Epithelial cell of proximal tubule (primary cell): ENCODE measurements at places on chromosomes 4 and X.

DNA sequence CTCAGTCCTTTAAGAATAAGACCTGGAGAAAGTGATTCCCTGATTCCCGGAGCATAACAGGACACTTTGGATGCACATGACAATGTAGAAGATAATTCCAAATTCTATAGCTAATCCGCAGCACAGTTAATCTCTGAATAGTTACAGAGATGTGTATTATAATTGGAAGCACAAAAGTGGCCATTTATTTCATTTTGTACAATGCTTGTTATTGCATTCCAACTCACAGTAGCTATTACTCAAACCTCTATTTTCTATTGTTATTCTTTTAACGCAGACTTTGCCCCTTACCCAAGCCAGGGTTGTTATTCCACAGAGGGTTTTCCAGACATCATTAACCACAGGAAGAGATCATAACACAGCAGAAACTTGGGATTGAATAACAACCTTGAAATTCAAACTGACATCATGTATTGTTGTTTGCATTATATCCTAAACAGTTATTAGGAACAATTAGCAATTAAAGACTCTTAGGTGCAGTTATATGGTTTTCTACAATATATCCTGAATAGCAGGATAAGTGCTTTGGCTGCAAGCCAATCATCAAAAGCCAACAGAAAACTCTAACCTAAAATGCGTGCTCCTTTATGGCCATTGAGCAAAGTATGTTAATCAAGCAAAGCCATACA is 984.0 kb upstream of the TENM3 start:
- DNase-seq, result no peak

GRCh38 chr4:79253924-79254323 is 71.9 kb downstream of the NAA11 start:
- DNase-seq, result no peak

DNA sequence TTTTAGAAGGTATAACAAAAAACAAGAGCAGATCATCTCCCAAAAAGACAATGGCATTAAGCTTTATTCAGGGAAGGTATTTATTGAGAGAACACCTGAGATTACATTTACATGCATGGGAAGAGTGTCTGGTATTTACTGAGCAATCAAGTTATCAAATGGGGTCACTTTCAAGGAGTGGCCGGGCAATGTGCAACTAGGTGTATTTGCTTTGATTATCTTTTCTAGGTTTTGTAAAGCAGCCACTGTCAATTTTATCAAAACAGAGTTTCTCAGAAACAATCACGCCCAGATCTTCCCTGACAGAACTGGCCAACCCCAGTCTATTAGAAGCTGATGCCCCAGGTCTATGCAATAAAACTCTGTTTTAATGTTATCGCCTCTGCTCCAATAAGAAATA is 169.5 kb downstream of the GLRA2 start:
- DNase-seq, result no peak

DNA sequence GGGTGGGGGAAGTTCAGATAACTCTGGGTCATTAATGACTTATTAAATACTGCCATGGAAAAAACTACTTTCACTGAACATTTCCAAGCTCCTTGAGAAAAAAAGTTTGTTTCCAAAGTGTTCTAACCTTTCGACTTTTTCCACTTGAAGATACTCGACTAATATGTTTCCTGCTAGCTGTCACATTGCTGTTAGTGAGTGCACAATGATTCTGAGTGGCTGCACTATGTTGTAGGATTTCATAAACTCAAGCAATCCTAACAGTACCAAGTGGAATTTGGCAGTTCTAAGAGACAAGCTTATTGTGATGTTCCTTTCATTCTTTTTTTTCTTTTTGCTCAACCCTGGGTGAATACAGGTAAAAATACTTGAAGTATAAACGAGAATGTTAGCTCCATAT is 33.4 kb downstream of the GRXCR1 start:
- no peak for DNase-seq

DNA sequence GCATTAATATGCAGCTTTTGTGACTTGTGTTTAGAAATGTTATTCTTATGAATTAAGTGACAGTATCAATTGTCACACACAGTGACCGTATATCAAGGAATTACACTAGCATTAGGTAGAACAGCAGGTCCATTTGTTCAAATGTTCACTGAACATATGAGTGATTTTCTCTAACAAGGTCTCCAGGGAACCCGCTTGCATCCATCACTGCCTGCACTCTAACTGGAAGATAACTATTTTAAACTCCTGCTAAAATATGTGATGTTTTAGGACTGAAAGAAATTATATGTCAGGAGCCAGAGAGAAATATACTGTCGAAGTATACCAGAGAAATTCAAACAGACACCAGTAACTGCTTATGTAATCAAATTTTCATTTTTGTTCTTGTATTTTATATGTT is 1395.7 kb downstream of the PCDH18 start:
- no peak for DNase-seq

GRCh38 chr4:78293348-78293747 is 236.2 kb downstream of the FRAS1 start:
- no peak for DNase-seq

- DNase-seq, result no peak
Observed at GRCh38 chrX:132367984-132368383, 120.9 kb downstream of the MBNL3 start.

- DNase-seq, result no peak
Observed at GRCh38 chr4:175054980-175055379, 136.8 kb downstream of the ADAM29 start.

DNA sequence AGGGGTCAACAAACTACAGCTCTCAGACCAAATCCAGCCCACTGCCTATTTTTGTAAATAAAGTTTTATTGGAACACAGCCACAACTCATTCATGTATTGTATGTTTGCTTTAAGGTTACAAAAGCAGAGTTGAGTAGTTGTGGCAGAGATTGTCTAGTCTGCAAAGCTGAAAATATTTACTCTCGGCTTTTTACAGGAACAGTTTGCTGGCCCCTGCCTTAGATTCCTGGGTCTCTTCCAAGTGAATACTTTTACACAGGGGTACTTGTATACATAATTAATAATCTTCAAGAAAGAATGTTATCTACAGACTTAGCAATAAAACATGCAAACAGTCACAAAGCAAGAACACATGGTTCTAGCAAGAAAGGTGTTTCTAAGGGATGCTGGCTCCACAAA is 154.2 kb downstream of the AMELX start:
- DNase-seq, result no peak

DNA sequence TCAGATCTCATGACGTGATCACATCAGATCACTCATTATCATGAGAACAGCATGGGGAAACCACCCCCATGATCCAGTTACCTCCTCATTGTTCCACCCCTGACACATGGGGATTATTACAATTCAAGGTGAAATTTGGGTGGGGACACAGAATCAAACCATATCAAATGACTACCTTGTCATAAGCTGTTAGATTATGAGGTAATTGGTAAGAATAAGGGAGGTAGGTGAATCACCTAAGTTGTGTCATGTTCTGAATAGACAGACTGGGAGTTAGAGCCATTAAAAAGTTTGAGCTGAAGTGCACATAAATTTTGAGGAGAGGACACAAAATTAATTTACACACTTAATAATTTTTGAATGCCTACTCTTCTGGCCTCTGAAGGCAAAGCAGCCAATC is 24.7 kb downstream of the SLC9B1 start:
- DNase-seq, result no peak

GRCh38 chrX:70527053-70527452 is 82.4 kb downstream of the DLG3 start:
- no peak for DNase-seq

DNA sequence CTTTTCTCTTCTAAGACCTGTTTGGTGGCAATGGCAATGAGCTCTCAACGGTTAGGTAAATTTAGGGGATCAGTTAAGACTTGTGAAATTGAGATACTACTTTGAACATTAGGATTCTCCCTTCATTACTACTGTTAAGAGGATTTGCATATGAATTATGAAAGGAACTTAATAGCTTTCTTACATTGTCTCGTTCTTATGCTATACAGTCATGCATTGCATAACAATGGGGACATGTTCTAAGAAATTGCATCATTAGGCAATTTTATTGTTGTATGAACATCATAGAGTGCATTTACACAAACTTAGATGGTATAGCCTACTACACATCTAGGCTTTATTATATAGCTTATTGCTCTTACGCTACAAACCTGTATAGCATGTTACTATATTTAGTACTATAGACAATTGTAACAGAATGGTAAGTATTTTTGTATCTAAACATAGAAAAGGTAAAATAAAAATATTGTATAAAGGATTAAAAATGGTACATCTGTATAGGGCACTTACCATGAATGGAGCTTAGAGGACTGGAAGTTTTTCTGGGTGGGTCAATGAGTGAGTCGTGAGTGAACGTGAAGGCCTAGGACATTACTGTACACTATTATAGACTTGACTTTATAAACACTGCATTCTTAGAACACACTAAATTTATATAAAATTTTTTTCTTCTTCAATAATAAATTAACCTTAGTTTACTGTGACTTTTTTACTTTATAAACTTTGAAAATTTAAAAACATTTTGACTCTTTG is 62.5 kb downstream of the PAQR3 start:
- DNase-seq, result no peak

- DNase-seq, result no peak
Observed at GRCh38 chr4:40409835-40410234, 74.7 kb downstream of the CHRNA9 start.

- DNase-seq, result no peak
Observed at GRCh38 chrX:71239781-71240180, 14.2 kb downstream of the ZMYM3 start.

GRCh38 chr4:98617358-98618047 is 40.9 kb downstream of the TSPAN5 start:
- DNase-seq, result no peak

- DNase-seq, result no peak
Observed at GRCh38 chr4:77788990-77789389, 30.2 kb downstream of the CNOT6L start.

GRCh38 chrX:123336666-123337065 is 152.6 kb downstream of the GRIA3 start:
- DNase-seq, result no peak

DNA sequence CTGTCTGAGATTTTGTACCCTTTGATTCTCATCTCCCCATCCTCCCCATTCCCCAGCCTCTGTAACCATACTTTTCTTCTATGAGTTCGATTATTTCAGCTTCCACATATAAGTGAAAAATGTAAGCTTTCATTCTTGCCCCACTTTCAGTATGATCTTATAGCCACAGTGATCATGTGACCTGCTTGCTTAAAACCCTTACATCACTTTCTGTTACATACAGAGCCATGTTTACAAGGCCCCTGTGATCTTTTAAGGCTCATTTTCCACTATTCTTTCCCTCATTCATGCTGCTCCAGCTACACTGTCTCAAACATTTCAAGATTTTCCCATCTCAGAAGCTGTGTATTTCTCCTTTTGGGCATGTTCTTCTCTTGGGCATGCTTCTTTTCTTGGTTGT is 147.7 kb downstream of the DCK start:
- no peak for DNase-seq

GRCh38 chr4:8307714-8308113 is 38.2 kb downstream of the HTRA3 start:
- no peak for DNase-seq

GRCh38 chr4:182808673-182809416 is 108.3 kb downstream of the DCTD start:
- no peak for DNase-seq

- DNase-seq, result no peak
Observed at GRCh38 chr4:120829113-120829831, 93.3 kb downstream of the PRDM5 start.

DNA sequence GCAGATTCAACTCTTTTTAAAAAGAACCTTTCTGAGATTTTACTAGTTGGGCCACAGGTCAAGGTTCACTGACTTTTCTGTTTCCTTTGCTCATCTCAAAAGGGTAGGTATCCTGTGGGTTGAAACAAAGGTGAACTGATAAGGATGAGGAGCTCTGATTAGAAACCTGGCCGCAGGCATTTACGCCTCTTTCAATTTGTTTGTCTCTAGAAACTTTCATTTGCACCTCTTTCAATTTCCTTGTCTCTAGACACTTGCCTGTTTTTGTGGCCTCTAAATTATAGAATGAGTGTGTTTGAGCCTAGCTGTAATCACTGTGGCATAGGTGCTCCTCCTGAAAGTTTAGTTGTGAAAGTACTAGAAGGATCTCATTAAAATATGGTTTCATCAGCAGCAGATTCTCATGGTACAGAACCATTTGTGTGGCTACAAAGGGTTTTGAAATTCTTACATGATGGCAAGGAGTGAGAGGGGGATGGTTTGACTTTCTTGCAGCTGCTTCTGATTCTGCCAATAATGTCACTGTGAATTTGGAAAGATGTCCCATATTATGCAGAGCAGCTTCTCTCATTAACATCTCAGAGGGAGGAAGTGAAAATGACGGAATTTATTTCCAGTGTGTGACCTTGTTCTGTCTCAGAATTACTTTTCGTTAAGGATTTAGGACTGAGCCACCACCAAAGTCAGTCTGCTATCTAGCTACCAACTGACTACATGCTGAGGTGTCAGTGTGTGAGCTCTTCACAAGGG is 142.2 kb downstream of the SH2D1A start:
- no peak for DNase-seq

GRCh38 chrX:42934020-42934726 is 156.2 kb upstream of the PPP1R2C start:
- no peak for DNase-seq

GRCh38 chr4:126755506-126755905 is 877.3 kb upstream of the INTU start:
- no peak for DNase-seq

- DNase-seq, result no peak
Observed at GRCh38 chrX:129823115-129823514, 20.6 kb downstream of the ZDHHC9 start.

DNA sequence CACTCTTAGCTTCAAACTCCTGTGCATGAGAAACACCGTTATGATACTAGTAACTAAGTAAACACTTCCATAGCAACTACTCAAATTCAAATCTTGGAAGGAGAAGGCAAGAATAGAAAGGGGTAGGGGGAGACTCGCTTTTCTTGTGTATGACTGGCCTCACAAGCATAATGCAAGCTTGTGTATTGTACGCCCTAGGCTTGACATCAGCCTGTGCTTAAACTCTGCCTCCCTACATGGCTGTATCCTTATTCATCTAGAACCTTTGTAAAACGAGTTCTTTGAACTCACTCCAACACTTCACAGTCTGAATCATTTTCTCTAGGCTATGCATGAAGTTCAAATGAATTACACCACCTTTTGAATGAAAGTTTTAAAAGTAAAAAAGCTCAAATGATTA is 1071.2 kb upstream of the ADGRL3 start:
- no peak for DNase-seq

- peak; percentile 1 for DNase-seq
Observed at GRCh38 chrX:63686878-63687714, 97.9 kb downstream of the ARHGEF9 start.

DNA sequence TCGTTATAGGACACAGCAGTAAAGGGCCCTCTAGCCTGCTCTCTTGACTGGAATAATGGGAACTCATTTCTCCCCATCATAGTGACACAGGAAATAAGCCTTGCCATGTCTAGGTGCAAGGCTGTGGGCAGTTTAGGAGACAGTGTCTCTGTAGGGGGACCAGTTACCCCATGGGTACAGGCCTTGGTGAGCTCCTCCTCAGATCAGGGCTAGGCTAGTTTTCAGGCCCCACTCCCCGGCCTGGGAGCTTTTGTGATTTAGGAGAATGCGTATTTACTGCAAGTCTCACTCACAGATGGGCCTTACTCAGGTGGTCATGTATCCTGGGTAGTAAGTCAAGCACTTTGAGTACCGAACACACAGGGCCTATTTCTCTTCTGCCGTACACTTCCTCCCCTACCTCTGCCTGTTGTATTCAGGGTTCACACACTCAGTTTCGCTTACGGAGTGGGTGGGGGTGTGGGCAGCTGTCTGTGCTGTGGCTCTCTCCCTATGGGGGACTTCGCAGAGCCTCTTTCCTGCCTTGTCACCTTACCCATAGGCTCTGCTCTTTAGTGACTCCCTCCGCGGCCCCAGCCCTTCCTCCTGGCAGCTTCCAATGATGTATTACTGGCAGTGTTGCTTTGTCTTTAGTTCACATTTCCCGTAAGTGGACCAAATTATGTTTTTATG is 34.2 kb downstream of the FAM193A start:
- DNase-seq, result no peak
